Fibroblast of skin of back (primary cell): ENCODE measurements at places on chromosomes 2 and 18.

GRCh38 chr18:6022074-6022444 is 126.7 kb upstream of the TMEM200C start:
- DNase-seq: peak; percentile 18

DNA sequence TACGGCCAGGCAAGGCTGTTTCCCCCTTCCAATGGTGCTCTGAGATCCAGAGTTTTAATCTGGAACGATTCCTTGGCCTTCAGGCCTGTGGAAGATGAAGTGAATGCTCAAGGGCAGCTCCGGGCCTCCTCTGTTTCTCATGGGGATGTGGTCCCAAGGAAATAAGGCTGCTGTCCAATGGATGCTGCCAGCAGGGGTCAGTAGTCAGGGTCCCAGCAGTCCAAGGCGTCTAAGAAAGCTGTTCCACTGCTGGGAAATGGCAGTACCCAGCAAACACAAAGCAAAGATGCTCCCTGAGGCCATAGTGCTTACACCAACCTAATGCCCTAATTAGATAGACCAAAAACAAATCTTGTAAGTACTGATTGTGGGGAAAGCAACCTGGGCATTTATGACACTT is 12.5 kb downstream of the NMS start:
- DNase-seq: no peak

DNA sequence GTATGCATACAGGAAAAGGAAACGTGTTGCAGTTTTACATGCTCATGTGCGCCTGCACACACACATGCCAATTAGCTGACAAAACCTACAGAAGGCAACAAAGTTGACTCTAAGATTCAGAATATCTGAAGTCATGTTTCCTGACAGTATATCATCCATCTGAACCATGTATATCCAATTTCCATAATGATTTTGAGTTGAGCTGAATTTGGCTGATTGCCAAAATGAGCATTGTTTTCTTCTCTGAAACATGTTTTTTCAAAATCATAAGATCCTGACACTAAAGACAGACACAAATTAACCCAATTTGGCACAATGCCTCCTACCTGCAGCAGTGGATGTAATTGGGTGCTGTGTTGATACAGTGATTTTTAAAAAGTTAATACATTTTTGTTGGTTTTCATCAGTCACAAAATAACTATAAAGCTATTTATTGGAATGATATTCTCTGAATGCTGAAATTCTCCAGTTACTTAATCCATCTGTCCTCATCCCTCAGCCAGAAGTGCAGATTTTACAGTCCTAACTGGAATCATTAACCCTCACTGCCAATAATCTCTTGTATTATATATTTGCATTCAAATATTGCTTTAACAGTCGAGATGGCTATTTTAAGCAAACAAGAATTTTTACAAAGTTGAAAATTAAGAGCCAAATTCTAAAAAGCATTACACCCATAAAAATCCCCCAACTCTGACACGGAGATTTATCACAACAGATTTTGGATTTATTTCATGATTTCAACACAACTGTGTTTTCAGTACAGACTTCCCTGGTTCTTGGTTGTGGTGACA is 161.7 kb upstream of the LMAN1 start:
- DNase-seq: no peak

DNA sequence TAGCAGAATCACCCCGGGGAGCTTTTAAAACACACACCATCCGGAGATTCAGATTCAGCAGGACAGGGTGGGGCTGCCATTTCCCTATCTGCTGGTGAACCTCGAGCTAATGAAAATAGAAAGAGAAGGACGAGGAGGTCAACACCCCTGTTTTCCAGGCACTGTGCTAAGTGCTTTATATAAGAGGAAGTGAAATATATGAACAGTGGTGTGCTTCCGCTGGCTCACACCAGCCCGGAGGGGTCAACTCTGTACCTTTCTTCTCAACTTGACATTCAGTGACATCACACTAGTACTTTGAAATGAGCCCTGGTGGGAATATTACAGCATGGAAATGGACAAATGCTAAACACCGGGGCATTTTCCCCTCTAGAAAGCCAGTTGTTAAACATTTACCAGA is 108.3 kb upstream of the LTBP1 start:
- no peak for DNase-seq

DNA sequence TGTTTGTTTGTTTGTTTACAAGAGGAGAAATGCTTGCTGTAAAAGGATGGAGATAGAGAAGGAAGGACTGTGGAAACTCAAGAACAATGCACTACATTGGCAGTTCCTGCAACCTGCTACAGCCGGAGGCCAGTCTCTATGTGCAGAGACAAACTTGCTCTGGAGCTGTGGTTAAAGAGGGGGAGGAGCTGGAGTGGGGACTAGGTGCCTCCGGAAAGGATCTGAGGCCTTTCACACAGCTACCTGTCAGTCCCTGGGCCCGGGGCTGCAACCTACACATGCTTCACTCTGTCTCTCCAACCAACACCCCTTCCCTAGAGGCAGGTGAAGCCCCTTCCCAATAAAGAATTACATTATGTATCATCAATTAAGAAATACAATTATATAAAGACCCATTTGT is 1234.0 kb upstream of the ZEB2 start:
- DNase-seq: no peak

- no peak for DNase-seq
These were observed 26.3 kb downstream of the PROKR1 start for GRCh38 chr2:68669651-68670050.

GRCh38 chr18:48820483-48821250 is 130.1 kb downstream of the SMAD7 start:
- no peak for DNase-seq

- peak; percentile 46 for DNase-seq
These were observed 129.1 kb upstream of the MMADHC start for GRCh38 chr2:149716687-149717086.

DNA sequence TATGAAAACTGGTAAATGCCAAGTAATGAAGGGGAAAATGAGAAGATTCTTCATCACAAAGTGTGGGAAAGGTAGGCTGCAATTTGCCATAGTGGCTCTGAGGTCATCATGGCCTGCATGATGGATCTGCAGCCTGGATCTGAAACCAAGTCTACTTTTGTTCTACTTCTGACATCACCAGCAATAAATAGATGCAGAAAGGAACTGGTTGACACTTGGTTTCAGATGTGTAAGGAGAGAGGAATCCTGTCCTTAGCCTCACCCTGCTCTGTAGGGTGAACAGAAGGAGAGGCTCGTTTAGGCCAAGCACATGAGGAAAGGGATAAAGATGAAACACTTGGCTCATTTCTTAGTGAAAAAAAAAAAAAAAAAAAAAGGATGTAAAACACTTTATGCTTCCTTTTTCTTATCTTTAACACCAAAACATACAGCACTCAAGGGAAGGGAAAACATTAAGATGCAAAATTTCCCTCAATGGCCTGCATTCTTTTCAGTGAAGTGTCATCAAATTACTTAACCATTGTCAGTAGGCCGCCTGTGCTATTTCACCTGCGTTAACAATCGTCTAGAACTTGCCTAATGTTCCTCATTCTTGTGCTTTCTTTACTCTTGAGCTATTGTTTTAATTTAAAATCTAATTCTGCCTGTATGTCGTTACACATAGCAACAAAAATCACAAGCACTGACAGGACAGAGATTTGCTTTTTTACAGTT is 3.9 kb downstream of the NEB start:
- peak; percentile 10 for DNase-seq

GRCh38 chr2:110215566-110216158 is 3.3 kb upstream of the MTLN start:
- no peak for DNase-seq

DNA sequence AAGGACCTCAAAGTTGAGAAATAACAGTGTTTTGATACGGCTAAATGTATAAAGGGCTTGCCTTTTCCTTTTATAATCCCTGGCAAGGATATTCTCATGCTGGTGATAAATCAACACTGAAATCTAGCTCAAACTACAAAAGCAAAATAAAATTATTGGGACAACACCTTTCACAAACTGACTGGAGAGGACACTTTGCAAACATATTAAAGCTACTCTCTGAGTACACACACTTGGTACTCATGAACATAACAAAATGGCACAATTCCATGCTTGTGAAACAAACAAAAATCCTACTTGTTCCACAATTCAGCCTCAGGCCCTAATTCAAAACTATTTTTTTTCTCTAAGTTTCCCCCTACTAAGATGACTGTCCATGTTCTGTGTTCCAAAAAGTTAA is 305.8 kb downstream of the ETAA1 start:
- DNase-seq: no peak

DNA sequence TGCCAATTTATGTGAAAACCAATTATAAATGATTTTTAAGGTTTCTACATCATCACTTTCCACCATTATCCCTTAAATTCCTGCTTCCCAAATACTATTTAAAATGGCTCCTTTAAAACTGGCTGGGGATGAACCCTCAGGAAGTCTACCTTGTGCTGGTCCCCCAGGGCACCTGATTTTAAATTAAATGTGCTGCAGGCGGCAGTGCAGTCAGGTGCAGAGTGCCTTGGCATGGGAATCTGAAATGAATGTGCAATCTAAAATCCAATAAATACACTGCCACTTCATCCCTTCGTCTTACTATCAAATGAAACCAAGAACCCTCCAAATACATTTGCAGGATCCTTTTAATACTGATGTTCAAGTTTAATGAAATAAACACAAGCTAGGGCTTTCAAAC is 61.8 kb downstream of the C2orf76 start:
- DNase-seq: no peak

DNA sequence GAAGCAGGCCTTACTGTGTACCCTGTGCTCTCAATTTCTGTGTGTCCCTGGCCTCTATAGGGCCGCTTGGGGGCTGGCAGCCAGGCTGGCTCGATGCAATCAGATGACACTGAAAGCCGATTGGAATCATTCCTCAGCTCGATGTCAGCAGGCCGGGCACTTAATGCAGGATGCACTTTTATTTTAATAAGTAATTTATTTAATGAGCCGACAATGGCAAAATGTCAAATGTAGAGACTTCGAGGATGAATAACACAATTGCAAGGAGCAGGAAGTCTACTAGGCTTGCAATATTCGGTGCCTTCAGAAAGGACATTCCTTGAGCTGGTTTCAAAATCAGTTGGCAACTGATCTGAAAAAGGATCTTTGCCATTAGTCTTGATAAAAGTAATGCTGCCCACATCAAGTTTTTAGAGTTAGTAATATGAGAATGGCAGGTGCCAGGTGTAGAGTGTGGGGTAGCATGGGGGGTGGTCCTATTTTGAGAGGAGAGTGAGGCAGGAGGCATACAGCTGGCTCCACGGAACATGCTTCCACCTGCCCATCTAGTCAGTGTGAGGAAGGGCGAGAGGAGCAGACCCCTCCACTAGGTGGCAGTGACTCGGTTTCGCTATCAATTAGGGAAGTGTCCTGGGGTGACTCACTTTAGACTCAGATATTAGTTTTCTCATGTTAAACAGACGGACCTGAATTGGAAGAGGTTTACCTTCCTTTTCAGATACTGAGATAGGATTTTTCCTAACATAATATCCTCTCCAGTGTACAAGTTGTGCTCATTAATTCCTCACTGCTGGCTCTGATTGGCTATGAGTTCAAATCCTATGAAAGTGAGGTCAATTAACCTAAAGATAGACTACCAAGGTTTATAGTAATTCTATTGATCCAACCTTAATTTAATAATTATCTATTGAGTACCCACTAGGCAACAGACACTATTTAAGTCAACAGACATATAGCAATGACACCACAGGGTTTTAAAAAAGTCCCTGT is 80.9 kb downstream of the NABP1 start:
- DNase-seq: peak; percentile 47

GRCh38 chr2:112268547-112268946 is 6.8 kb upstream of the ZC3H6 start:
- DNase-seq: no peak

DNA sequence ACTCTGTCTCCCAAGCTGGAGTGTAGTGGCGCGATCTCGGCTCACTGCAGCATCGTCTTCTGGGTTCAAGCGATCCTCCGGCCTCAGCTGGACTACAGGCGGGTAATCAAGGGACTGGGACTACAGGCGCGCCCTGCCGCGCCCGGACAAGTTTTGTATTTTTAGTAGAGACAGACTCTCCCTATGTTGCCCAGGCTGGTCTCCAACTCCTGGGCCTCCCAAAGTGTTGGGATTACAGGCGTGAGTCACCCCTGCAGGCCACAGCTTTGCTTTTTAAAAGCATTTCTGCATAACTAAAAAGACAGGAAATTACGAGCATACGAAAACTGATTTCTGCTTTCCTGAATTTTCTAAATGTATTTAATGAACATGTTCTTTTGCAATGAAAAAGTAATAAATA is 916 bp upstream of the OSBPL1A start:
- peak; percentile 73 for DNase-seq

- peak; percentile 16 for DNase-seq
These were observed 775 bp downstream of the RNF125 start for GRCh38 chr18:32019251-32019948.

DNA sequence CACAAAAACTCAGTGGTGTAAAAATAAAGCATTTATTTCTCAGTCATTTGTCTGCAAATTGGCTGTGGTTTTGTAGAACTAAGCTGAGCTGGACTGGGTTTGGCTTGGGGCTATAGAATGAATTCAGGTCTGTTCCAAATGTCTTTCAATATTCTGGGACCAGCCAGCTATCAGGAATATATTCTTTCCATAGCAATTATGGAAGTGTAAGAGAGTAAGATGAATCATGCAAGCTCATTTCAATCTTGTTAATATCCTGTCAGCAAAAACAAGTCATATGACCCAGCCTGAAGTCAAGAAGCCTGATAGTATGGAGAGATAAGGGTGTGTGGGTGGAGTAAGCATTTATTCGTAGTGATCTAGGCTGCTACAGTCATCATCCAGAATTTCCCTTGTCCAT is 481.0 kb upstream of the CDH2 start:
- no peak for DNase-seq

DNA sequence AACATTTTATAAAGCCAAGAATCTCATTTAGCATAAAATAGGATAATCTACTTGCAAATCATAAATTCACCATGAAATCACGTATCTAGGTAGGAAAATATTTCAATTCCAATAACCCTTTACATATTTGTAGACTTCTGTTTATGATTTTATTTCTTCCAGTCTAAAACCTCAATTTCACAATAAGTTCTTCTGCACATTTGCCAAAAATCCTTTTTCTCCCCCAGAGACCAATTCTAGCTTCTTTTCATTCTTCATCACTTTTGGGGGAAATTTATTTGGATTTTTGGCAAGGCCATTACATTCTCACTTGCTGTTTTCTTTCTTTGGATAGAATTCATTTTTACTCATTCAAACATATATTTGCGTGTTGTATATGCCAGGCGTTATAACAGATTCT is 86.8 kb downstream of the SPRED2 start:
- peak; percentile 24 for DNase-seq

DNA sequence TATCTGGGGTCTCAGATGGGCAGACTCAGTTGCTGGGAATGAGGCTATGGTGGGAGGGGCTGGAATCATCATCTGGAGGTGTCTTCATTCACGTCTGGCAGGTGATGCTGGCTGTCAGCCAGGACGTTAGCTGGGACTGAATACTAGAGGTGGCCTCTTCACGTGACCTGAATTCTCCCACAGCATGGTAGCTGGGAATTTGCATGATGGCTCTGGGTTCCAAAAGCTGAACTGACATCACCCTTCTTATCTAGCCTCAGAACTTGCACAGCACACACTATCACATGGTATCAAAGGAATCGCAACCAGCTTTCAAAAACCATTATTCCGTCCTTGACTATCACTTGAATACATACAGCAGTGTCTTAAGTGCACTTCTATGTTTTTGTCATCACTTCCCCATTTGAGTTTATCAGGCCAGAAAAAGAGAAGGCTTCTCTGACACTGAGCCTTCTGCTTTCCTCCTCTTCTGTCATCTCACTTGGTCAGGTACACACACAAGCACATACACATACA is 53.0 kb upstream of the LRP2 start:
- no peak for DNase-seq

- DNase-seq: no peak
These were observed 110.2 kb upstream of the NOSTRIN start for GRCh38 chr2:168692132-168692744.
